Hematopoietic multipotent progenitor cell treated with erythropoietin and hydrocortisone succinate and interleukin-3 and kit ligand, for 4 days (in vitro differentiated cells): ENCODE measurements at places on chromosomes 6 and 20.

GRCh38 chr20:32600681-32601237 is 15.6 kb upstream of the NOL4L start:
- DNase-seq: no peak

GRCh38 chr20:57435498-57436222 is 44.5 kb downstream of the RBM38 start:
- peak; percentile 68 for DNase-seq

GRCh38 chr6:147119310-147119709 is 84.9 kb upstream of the STXBP5 start:
- DNase-seq: no peak

- no peak for DNase-seq
Measured at GRCh38 chr6:56497240-56497639, 145.4 kb downstream of the DST start.

DNA sequence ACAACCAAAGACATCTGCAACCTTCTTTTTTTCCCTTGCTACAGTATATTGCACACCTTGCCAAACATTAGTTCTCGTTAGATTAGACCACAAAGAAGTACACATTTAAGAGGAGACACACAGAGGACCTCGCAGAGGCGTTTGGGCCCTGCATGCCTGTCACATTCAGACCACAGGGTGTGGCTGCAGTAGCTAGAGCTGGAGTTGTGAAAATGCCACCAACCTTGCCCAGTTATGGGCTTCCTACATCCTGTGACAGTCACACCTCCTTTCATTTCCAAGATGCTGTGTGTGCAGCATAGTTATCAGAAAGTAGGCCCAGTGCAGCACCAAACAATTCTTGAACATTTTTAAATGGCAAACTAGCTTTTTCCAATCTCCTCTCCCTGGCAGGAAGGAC is 2.4 kb downstream of the SYNE1 start:
- DNase-seq: peak; percentile 44

DNA sequence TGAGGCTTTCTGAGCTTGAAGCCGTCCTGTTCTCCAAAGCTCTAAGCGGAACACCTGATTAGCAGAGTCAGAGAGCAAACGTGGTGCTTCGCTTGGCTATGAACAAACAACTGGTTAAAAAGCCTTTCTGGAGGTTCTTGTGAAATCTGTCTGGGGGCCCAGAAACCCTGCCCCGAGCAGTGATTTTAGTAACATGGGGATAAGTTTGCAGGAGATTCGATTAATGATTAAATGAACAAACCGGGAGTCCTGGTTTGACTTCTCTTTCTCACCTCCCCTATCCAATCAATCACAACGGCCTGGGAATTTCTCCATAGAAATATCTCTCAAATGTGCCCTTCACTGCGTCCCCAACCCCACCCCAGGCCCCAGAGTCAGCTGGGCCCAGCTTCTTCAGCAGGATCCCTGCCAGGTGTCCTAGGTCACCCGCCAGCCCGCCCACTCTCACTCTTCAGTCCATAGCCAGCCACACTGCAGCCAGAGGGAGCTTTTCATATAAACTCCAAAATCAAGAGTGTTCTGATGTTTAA is 43.6 kb downstream of the ZDHHC14 start:
- DNase-seq: no peak

DNA sequence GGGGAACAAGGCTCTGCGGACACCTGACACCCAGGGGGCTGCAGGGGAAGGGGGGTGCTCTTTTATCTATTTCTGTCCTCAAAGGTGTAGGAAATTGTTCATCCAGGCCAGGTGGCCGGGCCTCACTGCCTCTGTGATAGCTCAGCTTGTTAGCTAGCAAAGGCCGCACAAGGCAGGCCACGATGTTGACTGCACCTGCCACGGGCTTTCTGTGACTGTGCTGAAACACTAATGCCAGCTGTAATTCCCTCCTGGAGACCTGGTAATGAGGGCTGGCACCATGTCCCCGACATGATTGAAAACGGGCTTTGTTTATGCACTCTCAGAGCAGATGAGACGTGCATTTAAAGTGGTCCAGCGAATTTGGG is 61.4 kb upstream of the APCDD1L start:
- no peak for DNase-seq

DNA sequence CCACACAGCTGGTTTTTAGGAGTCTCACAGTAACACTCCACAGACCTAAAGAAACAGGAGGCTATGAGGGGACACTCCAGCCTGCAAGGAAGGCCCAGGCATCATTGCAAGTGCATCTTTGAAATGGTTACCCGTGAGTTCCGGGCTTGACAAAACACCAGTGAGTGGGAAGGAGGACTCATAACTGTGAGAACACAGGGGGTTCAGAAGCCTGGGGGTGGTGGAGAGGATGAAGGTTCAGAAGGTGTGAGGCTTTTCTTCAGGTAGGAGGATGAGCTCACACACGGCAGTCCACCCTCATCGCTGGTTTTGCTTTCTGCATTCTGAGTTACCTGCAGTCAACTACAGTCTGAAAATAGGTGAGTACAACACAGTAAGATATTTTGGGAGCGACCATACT is 39.9 kb downstream of the MAP7 start:
- no peak for DNase-seq

- DNase-seq: peak; percentile 83
Measured at GRCh38 chr20:49482621-49483017, at the start of gene KCNB1. Gene KCNB1 (minus strand): TSS chr20:49482668. CDS start chr20:49482480, 188 bp downstream.

- DNase-seq: no peak
Measured at GRCh38 chr20:41837669-41838224, 219.6 kb upstream of the CHD6 start.

DNA sequence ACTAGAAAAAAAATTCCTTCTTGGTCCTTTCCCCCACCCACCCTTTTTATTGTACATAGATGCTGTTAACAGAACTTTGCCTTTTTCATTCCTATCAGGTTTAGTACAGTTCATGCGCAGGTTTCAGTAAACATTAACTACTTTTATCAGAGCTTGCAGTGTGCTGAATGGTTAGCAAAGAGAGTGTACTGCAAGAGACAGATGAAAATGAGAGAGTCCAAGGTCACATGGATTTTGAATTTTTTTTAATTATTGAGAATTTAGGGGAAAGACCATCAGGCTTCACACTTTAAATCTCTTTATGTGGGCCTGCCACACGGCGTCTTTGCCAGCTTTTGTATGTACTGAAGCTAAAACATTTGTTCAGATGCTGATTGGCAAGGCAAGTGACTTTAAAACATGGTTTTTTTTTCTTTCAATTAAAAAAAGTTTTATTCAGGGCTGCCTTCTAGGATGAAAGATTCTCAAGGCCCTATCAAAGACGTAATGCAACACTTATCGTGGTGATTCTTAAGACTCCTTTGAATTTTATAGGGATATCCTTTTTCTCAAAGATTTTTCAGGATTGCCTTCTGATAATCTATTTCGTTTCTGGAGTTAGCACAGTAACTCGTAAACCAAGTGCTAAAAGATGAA is 32.2 kb downstream of the RREB1 start:
- peak; percentile 75 for DNase-seq

GRCh38 chr6:14174996-14175395 is 57.4 kb downstream of the CD83 start:
- DNase-seq: no peak

- DNase-seq: no peak
Measured at GRCh38 chr6:25508051-25508450, 144.0 kb upstream of the SCGN start.

DNA sequence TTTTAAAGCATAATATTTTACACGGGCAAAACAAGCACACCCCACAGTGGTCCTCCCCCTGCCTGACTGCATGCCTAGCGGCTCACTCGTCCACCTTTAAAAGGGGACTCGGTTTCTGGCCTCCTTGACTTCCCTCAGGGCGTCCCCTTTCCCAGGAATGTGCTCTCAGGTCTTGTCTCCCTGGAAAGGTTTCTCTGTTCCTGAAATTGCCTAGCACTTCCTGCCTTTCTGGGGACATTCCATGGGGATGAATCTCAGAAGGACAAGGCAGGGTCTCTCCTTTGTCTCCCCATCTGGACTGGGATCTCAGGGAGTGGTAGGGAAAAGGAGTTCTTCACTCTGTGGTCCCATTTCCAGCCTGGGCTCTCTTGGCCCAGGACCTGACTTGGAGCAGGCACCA is 4.9 kb downstream of the TCF15 start:
- no peak for DNase-seq

GRCh38 chr6:108082539-108082938 is 8.0 kb upstream of the OSTM1 start:
- DNase-seq: no peak

DNA sequence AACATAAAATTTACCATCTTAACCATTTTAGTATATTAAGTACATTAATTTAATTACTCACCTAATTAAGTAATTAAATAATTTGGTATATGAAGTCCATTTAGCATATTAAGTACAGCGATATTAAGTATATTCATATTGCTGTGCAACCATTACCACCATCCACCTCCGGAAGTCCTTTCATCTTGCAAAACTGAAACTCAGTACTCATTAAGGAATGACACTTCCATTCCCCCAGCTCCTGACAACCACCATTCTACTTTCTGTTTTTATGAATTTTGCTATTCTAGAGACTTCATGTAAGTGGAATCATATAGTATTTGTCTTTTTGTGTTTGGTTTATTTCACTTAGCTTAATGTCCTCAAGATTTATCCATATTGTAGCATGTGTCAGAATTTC is 61.1 kb upstream of the GTSF1L start:
- no peak for DNase-seq
